ENCODE measurements at places on chromosomes 3 and 15.

- DNase-seq = no peak
Observed at GRCh38 chr3:67977762-67978161, 323.4 kb upstream of the SUCLG2 start.

GRCh38 chr15:30919877-30920550 lies 16.3 kb downstream of the FAN1 start:
- no peak for DNase-seq

DNA sequence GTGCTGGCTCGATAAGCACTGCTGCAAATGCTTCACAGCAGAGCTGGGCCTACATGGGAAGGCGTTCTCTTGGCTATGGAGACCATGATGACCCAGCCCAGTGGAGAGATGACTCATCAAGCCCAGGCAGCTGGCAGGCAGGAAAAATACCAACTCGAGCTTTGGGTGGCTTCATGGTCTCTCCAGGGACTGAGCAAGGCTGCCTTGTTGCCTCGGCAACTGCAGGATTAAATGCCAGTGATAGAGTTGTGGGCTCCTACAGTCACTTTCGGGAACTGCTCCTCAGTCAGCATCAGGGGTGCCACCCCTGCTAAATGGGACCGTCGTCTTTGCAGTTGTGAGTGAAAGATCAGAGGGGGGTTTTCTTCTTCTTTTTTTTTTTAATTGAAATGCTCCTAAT lies 54.6 kb upstream of the MYZAP start:
- DNase-seq = peak; percentile 55

DNA sequence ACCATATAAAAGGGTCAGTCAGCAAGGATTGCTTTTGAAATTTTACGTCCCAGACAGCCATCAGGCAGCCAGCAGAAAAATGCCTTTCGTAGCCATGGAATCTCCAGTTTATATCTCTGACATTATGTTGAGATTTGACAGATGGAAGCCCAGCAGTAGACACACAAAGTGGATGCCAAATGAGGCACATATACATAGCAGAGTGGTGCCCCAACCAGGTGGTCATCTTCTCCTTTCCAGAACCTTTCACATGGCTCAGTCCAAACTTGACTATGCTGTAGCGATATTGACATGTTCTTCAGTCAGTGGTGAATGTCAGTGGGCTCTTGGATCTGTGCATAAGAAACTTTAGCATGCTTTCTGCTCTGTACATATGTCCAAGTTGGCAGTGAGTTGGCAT lies 123.3 kb upstream of the GBE1 start:
- DNase-seq = no peak

- no peak for DNase-seq
Observed at GRCh38 chr3:176087066-176087697, 1110.1 kb downstream of the TBL1XR1 start.

- DNase-seq = no peak
Observed at GRCh38 chr15:44264148-44264547, 24.4 kb upstream of the GOLM2 start.

- peak; percentile 53 for DNase-seq
Observed at GRCh38 chr3:150763841-150764483, 993 bp upstream of the SIAH2 start.

- DNase-seq = no peak
Observed at GRCh38 chr3:104269771-104270170, 1096.9 kb upstream of the ALCAM start.

GRCh38 chr15:50452927-50453326 lies 28.7 kb downstream of the USP8 start:
- no peak for DNase-seq

DNA sequence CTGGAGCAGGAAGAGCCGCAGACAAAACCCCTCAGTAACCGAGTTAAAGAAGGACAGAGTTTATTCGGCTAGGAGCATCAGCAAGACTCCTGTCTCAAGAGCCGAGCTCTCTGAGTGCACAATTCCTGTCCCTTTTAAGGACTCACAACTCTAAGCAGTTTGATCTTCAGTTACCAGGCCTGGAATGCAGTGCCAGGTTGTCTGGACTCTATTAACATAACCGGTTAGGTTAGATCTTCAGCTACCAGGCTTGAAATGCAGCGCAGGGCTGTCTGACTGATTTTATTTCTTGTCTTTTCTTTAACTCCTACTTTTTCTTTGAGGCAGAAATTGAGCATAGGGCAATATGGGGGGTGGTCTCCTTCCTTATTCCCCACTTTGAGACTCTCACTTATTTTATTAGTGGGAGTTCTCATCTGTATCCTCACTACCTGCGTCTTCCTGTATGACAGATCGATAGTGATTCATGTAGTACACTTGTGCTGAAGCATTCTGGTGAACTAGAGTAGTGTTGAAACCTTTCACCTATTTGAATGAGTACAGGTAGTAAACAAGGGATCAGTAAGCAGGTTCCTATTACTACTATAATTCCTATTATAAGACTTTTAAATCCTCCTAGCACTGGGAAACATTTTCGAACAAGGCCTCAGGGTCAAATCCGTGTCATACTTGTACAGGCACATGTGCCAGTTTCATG lies 325.0 kb downstream of the CGGBP1 start:
- DNase-seq = peak; percentile 18

DNA sequence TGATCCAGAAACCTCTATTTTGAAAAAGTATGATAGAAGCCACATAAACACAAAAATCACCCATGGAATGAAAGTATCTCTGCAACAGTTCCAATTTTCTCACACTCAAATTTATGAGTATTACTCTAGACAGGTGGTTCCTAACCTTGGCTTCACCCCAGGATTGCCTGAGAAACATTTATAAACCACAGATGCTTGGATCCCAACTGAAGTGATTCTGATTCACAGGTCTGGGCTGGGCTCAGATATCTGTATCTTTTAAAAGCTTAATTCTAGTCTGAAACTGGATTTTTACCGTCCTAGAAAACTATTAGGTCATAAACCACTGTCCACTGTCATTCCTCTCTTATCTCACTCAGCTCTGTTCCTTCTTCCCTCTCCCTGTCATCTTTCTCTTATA lies 7.4 kb upstream of the SST start:
- DNase-seq = no peak

DNA sequence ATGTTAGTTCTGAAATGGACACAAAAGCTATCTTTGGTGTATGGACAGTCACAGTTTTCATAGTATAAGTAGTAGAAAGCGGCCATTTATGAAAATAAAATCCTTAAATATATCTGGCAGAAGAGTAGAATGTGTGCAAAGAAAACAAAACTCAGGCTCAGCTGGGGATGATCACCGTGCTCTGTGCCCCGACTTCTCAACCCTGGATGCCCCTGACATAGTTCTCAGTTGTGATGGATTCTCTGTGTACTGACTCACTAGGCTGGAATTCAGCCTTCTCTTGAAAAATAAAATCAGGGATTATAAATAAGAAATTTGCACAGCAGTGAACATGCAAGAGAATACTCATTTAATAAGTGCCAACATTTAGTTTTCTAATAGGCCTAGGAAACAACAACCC lies 925.1 kb upstream of the NR2F2 start:
- DNase-seq = no peak

- DNase-seq = peak; percentile 18
Observed at GRCh38 chr3:185846037-185846436, 21.2 kb upstream of the IGF2BP2 start.

- no peak for DNase-seq
Observed at GRCh38 chr15:69891606-69892005, 206.1 kb downstream of the TLE3 start.

GRCh38 chr3:52147804-52148203 lies 6.4 kb downstream of the POC1A start:
- no peak for DNase-seq

DNA sequence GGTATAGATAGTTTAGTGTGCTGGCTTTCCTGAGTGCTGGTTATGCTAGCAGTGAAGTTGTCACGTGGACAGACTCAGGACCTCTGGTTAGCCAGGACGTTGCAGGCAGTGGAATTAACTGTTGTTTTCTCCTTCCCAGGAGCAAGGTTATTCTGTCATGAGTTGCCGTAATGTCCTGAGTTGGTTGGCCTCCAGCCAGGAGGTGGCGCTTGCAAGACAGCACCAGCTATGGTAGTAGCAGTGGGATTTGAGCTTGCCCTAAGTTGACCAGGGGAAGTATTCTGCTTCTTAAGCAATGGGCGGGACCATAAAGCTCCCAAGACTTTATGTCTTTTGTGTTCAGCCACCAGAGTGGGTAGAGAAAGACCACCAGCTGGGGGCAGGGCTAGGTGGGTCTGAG lies 240.7 kb upstream of the DNAJC19 start:
- no peak for DNase-seq

All from iPS-NIHi11 (cell line).